Activated naive CD4-positive, alpha-beta T cell treated with anti-CD3 and anti-CD28 coated beads for 36 hours (primary cell): ENCODE measurements at places on chromosomes 1 and 21.
A peak's percentile ranks its signal among the peaks of the same experiment; 100 is the strongest.

GRCh38 chr1:201167041-201167991 is 13.0 kb upstream of the TMEM9 start:
- no peak for DNase-seq

DNA sequence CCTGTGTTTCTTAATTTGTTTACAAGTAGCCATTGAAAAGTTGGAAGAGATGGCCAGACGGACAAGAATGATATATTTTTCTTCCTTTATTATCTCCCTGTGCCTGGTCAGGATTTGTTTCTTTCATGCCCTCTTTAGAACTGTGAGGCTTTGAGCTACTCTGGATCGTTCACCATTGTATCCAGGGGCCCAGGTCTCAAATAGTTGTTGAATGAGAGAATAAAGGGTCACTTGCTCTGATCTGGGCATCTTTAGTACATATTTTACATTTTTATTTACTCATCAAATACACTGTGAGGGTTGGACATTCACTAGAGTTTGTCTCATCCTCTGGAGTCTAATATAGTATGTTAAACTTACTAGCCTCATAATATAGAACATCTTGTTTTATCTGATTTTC is 48.7 kb downstream of the IVNS1ABP start:
- DNase-seq: no peak

DNA sequence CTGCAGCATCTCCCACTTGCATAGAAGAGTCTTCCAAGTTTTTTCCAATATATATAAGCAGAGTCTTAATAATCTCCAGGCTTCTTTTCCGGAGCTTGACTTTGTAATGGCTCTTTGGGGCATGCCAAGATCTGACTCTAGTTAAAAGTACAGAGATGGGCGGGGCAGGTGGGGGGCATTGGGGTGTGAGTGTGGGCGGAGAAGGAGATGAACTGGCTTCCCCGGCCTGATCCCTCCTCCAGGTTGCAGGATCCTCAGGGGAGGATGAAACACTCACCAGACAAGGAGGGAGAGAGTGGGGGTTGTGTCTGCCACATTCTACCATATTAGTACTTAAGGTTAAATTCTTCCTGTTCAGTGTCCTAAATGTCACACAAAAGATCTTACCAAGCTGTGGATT is 23.0 kb downstream of the S100A10 start:
- no peak for DNase-seq

DNA sequence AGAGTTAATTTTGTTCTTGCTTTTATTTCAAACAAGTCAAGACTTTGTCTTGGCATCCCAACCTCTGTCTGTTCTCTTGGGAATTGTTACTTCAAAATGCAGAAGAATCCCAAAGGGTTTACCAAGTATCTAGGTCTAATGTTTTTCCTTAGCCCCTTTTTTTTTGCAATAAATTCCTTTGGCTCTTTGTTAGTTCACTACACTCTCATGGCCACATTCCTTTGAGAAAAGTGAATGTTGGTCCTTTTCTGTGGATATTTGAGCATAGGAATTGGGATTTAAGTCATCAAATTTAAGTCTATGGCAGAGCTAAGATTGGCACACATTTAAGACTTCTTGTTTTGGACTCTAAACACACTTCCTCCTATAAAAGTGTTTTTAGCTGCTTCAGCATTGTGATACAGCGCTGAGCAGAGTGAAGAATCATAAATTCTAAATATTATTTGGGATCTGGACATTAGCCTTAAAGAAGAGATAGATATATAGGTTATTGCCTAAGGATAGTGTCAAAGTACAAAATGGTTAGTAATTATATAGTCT is 1.9 kb downstream of the BTF3L4 start:
- no peak for DNase-seq

GRCh38 chr1:55464550-55464949 is 249.4 kb upstream of the USP24 start:
- DNase-seq: no peak

GRCh38 chr1:19664453-19665185 is at the start of gene HTR6:
TSS of gene HTR6 (plus strand) at chr1:19664875. CDS start at chr1:19665754, 879 bp downstream.
- no peak for DNase-seq

DNA sequence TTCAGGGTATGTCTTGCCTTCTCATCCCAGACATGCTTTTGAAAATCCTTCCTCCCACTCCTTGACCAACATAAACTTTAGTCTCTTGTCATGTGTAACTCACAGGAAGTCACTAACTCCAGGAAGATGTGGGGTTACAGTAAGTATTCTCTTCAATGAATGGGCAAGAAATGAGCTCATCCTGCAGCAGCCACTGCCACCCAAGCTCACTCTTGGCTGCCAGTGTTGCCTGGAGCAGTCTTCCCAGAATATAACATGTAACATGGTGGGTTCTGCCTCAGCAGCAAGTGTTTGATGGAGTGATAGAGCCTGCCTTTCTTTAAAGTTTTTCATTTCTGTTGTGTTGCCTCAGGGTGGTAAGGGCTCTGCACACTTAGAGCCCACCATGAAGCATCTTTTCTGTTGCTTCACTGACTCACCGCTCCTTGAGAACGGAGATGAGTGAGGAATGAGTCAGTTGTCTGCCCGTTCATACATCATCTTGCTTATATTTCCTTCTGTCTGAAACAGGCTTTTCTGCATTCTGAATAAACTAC is 187.0 kb downstream of the TPR start:
- DNase-seq: no peak

DNA sequence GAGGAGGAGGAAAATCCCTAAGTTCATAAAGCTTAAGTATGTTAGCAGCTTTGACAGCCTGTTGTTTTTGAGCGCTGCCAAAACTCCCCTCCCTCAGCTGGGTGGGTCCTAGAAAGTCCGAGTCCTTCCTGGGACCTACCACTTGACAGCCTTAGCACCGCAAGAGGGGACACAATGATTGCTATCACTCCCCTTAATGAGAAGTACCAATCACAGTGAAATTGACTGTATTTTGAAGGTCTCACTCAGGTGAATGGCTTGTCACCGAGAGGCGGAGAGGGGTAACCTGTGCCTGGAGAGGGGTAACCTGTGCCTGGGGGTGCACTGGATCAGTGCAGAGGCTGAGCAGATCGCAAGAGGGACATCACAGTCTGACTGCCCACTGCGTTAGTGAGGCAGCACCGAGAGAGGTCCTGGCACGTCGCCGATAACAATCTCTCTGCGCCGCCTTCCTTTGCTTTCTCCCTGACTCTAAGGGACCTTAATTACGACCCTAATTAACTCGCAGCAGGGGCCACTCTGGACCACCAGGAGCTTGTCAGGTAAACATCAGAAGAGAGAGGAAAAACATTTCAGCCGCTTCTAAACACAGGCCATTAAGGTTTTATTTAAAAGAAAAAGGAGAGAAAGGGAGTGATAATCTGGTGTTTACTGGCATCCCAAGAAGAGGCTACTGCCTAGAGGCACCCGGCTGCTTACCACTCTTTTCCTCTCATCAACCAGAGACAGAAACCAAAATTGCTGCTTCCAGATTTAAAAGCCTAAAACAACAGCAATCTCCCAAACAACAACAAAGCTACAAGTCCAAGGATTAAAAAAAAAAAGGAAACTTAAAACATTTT is 25.7 kb upstream of the KCNK1 start:
- DNase-seq: no peak

GRCh38 chr1:42117214-42117613 is 36.0 kb upstream of the GUCA2B start:
- DNase-seq: no peak

DNA sequence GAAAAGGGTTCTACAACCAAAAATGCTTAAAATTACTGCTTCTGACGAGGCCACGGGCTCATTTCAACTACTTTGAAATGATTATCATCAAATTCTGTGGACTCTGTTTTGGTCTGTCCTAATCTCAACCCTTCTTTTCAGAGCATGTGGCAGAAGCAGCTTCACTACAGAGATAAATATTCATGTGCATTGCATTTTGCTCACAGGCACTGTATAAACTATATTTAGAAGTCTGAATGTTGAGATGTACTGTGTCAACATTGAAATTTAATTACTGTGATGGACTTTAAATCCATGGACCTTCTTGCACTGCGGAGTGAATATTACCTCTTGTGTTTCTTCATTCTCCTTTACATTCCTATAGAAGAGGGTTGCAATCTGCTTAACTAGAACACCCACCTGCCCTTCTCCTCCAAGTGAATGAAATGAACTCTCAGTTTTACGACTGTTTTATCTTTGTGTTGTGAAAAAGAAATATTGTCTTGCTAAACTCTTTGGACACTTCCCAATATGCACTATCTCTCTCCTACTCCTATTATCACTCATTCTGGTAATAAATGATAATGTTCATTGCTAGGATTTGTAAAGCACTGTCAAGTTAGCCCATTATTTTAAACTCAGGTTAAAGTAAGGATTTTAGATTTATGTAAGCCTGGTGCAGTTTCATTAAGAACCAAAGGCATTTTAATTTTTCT is 281.2 kb upstream of the ST6GALNAC5 start:
- DNase-seq: no peak

GRCh38 chr1:67582625-67583461 is 102.2 kb upstream of the GADD45A start:
- DNase-seq: no peak

DNA sequence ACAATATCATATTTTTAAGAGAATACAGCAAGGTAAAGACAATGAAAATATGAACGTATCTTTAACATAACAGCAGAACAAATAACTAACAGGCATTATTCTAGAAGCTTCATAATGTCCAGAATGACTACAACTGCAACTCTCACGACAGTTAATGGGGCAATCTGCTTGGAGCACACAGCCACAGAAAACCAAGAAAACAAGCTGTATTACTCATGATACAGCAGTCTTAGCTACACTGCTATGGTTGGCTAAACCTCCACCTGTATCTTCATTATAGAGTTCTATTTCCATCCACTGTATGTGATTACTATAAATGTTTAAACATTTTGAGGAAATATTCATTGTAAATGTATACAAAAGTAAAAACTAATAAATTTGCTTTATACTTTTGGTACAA is 139.9 kb downstream of the DPYD start:
- DNase-seq: no peak

GRCh38 chr1:211750599-211750998 is 75.2 kb upstream of the NEK2 start:
- no peak for DNase-seq

DNA sequence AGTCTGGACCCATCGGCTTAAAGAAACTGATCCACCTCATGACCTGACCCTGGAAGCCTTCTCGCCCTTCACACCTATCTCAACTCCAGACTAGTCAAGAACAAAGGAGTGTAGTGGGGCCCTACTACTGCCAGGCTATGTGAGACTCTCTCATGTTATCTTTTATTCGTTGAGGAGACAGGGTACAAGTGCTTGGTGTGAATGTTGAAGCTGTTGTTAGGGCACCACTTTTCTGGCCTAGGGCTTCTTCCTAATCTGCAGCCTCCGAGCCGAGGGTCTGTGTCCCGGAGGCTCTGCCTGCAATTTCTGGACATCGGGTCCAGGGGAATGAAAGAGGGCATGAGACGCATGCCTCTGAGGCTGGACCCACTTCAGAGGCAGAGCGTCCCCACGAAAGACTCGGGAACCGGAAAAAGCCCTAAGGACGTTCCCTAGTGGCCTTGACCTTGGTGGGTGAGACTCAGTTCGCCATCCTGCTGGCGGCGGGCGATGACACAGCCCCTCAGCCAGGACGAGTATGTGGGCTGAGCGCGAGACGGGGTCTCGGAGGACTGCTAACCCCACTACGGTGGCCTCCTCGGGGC is 671 bp downstream of the DNAJC11 start:
- DNase-seq: no peak

DNA sequence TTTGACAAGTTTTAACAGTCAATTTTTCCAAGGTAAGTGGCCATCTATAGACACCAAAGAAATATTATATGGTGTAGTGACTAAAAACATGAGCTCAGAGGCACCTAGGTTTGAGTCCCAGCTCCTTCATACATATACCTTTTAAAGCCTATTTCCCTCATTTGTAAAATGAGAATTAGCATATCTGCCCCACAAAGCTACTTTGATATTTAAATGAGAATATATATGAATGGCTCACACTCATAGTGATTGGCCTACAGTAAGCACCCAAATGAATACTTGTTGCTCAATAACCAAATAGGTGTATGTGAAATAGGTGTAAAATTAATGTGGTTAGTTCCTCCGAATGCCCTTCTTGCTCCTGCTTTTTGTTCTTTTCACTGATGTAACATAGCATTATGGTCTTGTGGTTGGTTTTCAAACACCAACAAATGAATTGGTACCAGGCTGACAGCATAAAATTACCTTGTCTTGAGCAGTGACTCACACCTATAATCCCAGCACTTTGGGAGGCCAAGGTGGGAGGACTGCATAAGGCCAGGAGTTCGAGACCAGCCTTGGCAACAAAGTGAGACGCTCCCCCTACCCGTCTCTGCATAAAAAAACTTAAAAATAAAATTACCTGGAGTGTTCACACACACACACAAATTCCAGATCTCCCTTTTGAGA is 25.3 kb downstream of the CNIH4 start:
- DNase-seq: peak; percentile 50

GRCh38 chr21:14752345-14752909 is 206.3 kb upstream of the SAMSN1 start:
- no peak for DNase-seq

- no peak for DNase-seq
Measured at GRCh38 chr1:70509996-70510876, 99.2 kb downstream of the CTH start.

DNA sequence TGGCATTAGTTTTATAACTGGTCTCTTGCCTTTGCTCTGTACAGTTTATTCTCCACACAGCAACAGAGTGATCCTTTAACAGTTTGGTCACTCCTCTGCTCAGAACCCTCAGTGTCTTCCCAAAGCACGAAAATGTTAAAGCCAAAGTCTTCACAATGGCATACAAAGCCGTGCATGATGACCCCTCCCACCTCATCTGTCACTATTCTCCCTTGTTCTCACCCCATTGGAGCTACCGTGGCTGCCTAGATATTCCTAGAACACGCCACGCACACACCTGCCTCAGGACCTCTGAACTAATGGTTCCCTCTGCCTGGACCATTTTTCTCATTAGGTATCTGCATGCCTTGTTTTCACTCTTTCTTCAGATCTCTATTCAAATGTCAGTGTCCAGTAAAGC is 8.6 kb upstream of the SEMA4A start:
- no peak for DNase-seq

DNA sequence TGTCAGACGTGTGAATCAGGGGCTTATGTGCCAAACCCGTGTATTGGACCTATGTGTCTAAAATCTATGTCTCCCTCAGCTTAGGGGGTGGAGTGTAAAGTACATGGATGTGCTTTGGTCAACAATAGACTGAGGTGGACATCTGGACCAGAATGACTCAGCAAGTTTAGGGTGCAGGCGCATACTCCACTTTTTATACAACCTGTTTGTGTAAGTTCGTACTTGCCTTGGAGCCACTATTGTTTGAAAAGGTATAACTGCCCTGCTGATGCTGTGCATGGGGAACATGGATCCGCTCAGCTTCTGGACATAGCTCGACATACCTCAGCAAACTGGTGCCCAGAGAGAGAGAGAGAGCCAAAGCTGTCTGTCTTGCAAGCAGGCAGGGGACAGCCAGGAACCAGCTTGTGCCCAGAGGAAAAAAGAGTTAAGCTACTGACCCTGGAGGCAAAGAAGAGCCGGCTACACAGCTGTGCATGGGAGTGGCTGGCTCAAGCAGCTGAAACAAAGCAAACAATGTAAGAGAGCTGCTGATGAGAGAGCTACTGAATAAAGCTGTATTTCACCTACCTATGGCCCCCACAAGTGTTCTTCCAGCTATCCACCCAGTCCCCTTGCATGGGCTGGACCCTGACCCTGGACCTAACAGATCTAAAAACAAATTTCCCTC is 41.2 kb downstream of the GJA5 start:
- DNase-seq: no peak
